ENCODE measurements at places on chromosomes 1 and 21.

GRCh38 chr1:214547747-214548146 is 3.7 kb downstream of the PTPN14 start:
- no peak for DNase-seq

GRCh38 chr21:31875496-31876015 is 2.7 kb downstream of the HUNK start:
- no peak for DNase-seq

DNA sequence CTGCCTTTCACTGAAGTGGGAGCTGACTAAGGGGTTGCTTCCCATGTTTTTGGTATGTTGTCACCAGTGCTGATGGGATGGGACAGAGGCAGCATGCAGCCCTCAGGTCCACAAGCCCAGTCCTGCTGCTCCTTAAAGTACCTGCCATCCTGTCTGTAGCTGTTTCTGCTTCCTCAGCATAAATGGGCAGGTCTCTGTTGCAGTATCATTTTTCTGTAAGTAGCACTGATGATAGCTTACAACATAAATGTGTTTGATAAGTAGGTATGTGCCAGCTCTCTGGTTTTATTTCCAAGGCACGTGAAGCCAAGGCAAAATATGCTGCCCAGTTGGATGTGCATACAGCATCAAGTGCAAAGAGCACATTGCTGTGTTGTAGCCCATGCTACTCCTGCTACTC is 173.0 kb downstream of the VPS13D start:
- DNase-seq: no peak

DNA sequence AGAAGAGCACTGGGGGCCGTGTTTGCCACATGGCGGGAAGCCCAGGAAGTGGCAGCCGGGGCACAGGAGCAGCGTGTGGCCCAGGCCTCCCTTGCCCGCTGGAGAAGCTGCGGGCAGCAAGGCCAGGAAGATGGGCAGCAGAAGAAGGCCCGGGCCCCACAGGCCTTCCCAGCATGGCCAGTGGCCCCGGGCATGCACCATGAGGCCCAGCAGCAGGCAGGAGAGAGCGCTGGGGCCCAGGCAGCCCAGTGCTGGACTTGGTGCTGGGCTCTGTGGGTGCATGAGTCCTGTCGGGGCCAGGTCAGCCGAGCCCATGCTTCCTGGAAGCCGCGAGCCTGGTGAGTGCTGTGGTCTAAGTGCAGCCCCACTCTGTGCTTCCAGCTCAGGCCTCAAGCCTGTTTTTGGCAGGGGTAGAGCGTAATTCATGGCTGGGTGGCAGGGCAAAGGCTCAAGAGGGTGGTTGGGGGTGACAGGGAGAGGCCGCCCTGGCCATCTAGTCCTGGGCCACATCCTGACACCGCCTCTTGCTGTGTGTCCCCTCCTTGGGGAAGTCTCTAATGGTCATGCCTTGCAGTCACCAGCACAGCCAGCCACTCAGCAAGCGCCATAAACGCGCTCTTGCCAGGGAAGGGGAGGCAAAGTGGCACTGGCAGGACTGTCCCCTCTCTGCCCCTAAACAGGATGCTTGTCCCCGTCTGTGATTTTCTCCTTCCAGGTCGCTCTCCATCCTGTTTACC is 21.3 kb downstream of the MTHFR start:
- DNase-seq: no peak

- DNase-seq: no peak
Measured at GRCh38 chr1:55768327-55768952, 553.3 kb upstream of the USP24 start.

- no peak for DNase-seq
Measured at GRCh38 chr1:204867666-204868339, 2.9 kb upstream of the NFASC start.

- no peak for DNase-seq
Measured at GRCh38 chr1:78586572-78586971, 33.7 kb upstream of the IFI44L start.

DNA sequence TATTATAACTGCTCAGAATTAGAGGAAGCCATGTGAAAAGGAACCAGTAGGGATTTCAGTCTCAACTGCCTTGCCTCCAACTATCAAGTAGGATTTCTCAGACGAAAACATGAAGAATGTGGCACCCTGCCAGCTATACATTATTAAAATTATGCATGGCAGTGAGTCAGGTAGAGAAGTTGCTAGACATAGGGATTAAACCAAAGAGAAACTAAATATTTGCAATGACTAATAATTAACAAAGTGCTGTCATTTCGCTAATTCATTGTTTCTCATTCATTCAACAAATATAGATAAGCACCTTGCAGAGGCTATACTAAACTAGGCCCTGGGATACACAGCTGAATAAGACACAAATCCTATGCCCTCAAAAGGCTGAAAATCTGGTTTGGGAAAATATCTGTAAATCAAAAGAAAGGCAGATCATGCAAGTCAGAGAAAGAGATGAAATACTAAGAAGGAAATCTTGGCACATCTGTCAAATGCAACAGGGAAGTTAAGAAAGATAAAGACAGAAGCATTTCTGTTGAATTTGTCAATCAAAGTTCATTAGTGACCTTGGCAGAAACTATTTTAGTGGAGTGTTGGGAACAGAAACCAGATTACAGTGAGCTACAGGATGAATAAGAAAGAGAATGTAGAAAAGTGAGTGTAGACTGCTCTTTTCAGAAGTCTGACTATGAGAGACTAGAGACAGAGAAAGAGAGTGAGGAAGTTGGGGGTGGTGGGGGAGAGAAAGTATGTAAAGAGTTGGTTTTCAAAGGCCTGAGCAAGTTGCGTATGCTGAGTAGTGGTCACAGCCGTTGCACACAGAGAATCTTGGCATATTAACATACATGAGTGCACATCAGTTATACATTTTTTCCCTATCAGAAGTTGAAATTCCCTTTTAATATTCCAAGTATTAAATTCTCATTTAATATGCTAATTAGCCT is 14.7 kb upstream of the NBPF11 start:
- DNase-seq: peak; percentile 42

DNA sequence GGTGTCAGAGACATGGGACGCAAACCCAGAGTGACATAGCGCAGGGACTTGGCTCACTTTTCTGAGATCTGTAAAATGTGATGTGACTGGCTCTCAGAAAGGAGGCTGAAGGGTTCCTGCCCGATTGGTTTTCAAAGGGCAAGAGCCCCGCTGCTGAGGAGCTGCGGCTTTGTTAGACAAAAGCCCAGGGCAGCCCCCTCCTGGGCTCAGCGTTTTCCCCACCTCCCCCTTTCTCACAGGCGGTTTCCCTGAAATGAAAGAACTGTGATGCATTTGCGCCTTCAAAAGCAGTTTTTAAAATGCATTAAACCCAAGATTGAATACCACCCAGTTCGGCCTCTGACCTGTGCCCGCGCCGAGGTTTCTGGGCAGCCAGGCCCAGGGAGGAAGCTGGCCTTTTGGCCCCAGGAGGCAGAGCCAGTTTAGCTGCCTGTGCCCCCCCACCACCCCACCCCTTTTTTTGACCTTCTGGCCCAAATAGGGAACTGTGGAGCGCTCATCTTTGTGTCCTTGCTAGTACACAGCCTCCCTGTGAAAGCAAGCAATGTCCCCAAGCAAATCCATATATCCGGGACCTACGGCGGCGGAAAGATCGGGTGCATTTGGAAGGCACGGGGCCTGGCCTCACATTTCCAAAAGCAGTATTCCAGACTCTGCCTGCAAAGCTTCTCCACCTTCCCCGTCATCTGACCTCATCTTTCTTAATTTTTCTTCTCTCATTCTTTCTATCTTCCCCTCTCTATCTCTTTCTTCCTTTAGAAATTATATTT is 28.6 kb downstream of the CD247 start:
- no peak for DNase-seq

DNA sequence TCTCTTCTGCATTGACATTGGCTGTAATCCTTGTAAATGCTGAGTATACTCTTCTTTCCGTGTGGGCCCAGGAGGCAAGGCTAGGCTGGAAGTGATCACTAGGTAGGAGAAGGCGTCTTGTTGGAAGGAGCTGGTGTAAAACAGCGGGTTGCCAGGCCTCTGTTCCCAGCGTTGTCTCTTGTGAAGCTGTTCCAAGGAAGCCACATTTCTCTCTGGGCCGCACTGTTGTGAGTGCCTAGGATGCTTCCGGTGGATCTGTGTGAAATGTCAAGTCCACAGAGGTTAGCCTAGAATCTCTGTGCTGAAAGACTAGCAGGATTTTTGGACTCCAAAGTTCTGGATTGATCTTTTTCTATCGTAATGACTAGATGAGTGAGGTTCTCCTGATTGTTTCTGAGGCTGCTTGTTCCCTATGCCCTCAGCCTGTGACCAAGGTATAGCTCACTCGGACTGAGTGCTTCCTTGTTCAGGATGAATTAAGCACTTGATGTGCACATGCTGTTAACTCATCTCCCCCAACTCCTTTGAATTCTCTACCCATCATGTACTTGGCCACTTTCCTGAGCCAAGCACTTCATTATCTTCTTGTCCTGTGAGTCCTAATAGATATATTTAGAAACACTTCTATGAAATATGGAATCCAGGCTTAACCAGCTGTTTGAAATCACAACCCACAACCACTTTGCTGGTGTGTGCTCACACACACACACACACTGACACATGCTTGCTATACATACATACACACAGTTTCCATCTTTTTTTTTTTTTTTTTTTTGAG is 63.3 kb downstream of the PBX1 start:
- DNase-seq: no peak

GRCh38 chr1:95209291-95209690 is 24.7 kb upstream of the RWDD3 start:
- no peak for DNase-seq

- no peak for DNase-seq
Measured at GRCh38 chr1:160746836-160747500, 7.9 kb downstream of the SLAMF7 start.

GRCh38 chr1:207152792-207153468 is 48.9 kb downstream of the C4BPA start:
- DNase-seq: peak; percentile 61

DNA sequence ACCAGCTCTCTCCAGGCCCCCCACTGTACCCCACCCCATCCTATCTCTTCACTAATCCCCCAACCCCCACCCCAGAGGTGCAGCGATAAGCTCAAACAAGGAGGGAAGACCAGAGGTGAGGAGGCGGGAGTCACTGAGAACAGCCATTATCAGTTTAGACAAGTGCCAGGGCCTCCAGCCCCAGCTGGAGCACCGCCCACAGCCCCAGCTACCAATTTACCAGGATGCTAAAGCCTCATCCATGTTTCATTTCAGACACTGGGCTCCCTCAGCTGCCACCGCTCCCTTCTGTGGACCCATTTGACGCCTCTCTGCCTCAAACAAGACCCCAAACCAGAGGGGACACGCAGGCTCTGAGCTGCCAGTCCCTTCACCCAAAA is 80.6 kb downstream of the DISP3 start:
- no peak for DNase-seq

DNA sequence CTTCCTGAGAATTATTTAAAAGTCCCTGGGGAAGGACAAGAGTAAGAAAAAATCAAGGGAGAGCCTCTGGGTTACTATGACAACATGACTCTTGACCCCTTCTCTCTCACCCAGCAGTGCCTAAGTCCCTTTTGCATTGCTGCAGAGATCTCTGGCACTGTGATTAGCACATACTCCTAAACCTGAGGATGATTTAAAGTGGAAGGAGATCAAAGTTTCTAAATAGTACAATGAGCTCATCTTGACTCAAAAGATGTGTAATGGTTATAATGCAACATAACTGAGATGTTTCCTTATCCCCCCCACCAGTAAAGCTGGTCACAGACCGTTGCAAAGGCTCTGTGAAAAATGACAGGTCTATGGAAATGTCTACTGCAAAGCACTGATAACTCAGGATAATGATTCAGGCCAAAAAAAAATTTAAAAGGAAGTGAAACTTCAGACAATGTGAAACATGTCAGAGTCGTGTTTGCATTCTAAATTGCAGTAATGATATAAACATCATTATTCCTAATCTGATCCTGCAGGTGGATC is 519.2 kb downstream of the KIF26B start:
- DNase-seq: peak; percentile 61

DNA sequence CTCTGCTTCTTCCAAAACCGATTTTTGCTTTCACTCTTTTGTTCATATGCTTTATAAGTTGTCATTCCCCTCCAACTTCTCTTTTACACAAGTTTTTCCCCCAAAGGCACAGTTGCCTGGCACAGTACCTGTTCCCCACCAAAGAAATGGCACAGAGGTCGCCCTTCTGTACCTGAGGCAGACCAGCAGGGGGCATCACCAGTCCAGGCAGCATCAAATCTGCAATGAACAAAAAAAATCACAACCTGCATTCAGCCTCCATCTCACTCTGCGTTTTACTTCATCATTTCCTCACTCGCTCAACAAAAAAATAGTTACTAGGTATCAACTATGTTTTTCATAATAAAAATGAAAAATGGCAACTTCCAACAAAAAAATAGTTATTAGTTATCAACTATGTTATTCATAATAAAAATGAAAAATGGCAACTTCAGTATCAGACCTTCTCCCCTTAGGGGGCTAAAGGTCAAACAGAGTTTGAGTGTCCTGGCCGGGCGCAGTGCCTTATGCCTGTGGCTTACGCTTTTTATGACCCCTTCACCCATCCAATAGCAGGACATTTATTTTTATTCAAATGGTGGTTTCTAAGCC is 4.1 kb downstream of the EIF2D start:
- DNase-seq: peak; percentile 61

DNA sequence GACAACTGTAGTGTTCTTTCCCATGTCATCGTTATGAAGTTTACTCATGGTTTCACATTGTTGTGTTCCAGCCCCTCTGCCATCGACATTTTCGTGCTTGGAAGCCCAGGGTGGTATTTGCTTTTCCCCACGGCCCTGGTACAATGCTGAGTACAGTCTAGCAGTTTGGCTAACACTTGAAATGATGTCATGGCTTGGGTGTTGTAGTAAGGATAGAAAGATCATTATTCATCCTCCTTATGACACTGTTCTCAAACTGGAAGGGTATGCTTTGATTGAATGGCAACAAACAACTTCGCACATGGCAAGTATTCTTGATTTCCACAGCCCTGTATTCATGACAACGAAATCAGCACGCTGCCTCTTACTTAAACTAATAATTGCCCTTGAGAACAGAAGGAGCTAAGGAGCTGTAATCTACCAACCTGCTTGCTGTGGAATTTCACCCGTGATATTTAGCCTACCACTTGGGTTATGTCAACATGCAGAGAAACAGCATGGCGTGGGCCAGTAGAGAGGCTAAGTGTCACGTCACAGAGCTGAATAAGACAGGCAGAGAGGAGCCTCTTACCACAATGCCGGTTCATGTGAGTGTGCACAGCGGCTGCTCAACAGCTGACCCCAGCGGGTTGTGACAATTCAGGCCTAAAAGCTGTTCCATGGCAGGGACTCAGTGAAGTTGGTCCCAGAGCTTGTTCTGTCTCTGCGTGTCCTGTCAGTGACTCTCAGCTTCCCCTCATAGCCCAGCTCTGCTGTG is 73.9 kb downstream of the KCNJ6 start:
- no peak for DNase-seq

DNA sequence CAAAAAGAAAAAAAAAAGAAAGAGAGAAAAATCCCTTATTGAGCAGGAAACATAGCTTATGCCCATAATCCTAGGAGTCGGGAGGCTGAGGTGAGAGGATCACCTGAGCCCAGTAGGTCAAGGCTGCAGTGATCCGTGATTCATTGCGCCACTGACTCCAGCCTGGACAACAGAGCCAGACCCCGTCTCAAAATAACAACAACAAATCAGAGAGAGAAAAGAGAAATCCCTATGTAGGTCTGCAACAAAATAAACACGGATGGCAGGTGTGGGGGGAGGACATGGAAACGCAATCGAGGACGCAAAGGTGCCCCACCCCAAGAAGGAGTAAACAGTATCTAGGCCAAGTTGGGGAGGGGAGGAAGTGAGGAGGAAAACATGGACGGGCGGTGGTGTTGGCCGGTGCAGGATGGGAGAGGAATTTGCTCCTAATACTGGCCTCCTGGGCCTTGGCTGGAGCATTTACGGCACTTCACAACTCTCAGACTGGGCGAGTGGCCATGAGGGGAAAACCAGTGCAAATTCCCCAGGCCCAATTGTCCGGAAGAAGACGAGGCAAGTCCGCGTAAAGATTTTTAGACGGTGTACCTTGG is 609 bp upstream of the CHTOP start:
- no peak for DNase-seq

Data from OCI-M1 (cell line).